Natural killer cell treated with Interleukin-12 subunit alpha and Interleukin-12 subunit beta and Interleukin-15 and Interleukin-18, amount 100 ng/mL, for 72 hours (primary cell): ENCODE measurements at places on chromosomes 12 and 14.

DNA sequence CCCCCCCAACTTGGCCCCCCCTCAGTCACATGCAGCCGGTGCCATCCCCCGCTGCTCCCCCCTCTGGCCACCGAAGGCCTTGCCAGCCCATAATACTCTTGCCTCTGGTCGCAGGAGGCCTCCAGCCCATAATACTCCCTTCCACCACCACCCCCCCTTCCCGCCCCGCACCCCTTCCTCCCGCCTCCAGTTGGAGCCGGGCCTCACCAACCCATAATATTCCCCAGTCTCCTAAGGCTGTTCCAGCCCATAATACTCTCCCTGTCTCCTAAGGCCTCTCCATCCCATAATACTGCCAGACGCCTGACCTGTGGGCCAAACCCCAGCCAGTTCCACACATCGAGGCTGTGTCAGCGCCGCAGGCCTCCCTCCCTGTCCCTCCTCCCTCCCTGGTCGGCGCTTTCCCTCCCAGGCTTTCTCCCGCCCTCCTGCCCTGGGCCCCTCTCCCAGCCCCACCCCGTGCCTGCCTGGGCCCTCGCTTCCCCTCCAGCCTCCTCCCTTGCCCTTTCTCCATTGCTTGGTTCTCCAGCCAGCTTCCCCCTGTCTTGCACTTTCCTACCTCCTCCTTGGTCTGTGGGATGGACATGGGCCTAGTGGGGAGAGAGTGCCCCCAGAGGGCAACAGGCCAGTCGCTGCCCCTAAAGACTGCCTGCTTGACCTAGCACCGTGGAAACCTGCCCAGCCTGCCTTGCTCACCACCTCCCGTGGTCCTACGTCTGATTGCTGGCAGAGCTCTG lies 6.8 kb upstream of the CHD4 start:
- H3K4me3 ChIP-seq: peak overlapping the region; percentile 30
- H3K27ac ChIP-seq: peak overlapping the region; percentile 72
- DNase-seq: no peak
- no peaks in the 10 kb centered on the region for H3K36me3 ChIP-seq
- peaks cover 38% of the 10 kb centered on the region for H3K4me1 ChIP-seq

DNA sequence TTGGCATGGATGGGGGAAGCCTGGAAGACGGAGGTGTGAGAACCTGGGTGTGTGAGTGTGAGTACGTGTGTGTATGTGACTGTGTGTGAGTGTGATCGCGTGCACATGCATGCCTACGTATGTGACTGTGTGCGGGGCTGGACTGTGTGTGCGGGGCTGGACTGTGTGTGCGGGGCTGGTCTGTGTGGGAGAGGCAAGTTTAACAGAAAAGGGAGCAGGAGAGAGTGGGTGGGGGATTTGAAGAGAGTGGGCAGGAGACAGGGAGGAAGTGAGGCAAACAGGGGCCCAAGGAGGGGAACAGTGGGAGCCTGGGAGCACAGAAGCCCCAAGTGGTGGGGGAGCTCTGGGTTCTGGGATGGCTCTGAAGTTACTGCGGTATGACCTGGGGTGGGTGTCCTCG lies 103.7 kb upstream of the LHX5 start:
- no peaks in the 10 kb centered on the region for H3K36me3 ChIP-seq
- no peaks in the 10 kb centered on the region for H3K4me1 ChIP-seq
- no peak overlapping the region for H3K27ac ChIP-seq
- peaks cover 21% of the 10 kb centered on the region for H3K27me3 ChIP-seq
- H3K4me3 ChIP-seq: no peak overlapping the region

DNA sequence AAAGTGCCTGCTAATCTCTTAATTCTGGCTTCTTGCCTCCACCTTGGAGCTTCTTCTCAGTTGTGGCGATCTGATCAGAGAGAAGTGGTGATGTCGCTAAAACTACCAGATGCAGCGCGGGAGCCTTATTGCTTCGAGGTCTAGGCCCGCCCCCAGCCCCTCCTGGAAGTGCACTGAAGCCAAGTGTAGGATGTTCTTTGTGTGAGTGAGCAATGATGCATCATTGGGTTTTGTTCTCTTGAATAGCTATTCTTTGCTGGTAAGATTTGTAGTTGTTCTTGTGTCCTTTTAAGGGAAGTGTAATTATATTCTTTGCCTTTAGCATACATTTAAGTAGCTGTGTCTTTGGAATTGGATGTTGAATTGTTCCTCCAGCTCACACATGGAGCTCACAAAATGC lies 35.8 kb downstream of the MTHFD1 start:
- no peak overlapping the region for H3K27ac ChIP-seq
- no peak overlapping the region for H3K4me3 ChIP-seq
- H3K4me1 ChIP-seq: peaks cover 12% of the 10 kb centered on the region

GRCh38 chr12:7101047-7101693 lies 7.8 kb downstream of the C1RL start:
- H3K27me3 ChIP-seq: no peaks in the 10 kb centered on the region
- H3K4me3 ChIP-seq: no peak overlapping the region
- no peak overlapping the region for H3K27ac ChIP-seq
- peaks cover 21% of the 10 kb centered on the region for H3K4me1 ChIP-seq
- H3K36me3 ChIP-seq: peaks cover 8% of the 10 kb centered on the region

DNA sequence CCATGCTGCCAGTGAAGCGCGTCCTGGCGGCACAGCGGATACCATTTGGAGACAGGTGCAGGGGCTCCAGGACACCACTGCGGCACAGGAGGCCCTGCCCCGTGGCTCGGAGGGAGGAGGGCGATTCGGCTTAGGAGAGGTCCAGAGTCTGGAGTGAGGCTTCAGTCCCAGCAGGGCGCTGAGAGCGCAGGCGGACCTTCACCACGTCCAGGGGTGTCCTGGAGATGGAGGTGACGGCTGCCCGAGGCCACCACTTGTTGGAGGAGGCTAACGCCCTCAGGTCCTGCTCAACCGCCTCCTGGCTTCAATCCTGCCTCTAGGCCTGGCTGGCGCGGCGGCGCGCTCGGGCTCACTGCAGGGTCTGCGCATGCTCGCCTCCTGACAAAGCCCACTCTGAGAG lies 45.7 kb downstream of the EIF2S3B start:
- H3K27me3 ChIP-seq: no peaks in the 10 kb centered on the region
- H3K4me3 ChIP-seq: no peak overlapping the region
- DNase-seq: no peak
- peaks cover 32% of the 10 kb centered on the region for H3K36me3 ChIP-seq
- H3K4me1 ChIP-seq: peaks cover 42% of the 10 kb centered on the region
- no peak overlapping the region for H3K27ac ChIP-seq

DNA sequence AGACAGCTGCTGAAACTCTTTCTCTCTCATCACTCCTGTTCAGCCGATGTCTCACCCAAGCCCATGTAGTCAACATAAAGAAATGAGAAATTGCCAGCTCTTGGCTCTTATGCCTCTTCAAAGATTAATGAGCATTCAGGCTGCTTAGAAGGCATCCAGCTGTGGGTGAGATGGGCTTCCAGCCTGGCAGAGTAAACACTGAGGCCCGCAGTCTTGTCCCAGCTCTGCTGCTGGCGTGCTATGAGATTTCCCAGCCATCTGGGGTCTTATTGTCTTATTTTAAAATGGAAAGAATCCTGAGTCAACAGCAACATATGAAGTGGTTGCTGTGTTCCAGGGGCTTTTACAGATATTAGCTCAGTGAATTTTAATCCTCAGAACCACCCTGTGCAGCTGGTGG lies 12.6 kb downstream of the RXYLT1 start:
- H3K27ac ChIP-seq: no peak overlapping the region
- H3K4me1 ChIP-seq: no peaks in the 10 kb centered on the region
- no peak overlapping the region for H3K4me3 ChIP-seq
- no peaks in the 10 kb centered on the region for H3K27me3 ChIP-seq

DNA sequence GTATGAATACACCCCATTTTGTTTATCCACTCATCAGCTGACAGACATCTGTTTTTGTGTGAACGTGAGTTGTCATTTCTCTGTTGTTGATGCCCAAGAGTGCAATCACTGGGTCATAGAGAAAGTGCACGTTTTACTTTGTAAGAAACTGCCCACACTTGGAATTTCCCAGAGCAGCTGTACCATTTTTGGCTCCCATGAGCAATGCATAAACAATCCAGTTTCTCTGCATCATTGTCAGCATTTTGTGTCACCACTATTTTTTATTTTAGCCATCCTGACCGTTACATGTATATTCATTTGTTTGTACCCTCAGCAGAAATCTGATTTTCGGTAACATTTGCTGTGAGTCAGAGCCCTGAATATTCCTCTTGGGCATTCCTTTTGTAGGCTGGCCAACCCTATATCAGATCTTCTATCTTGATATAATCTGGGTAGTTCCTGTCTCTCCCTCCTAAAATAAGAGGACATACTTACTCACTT lies 62.7 kb downstream of the RBM19 start:
- peaks cover 19% of the 10 kb centered on the region for H3K36me3 ChIP-seq
- peak; percentile 6 for DNase-seq

GRCh38 chr14:94056579-94057308 lies 24.3 kb downstream of the DDX24 start:
- peak; percentile 70 for DNase-seq
- peaks cover 34% of the 10 kb centered on the region for H3K36me3 ChIP-seq
- H3K27ac ChIP-seq: peak overlapping the region; percentile 32
- H3K4me1 ChIP-seq: peaks cover 46% of the 10 kb centered on the region
- no peaks in the 10 kb centered on the region for H3K27me3 ChIP-seq
- H3K4me3 ChIP-seq: peak overlapping the region; percentile 47

DNA sequence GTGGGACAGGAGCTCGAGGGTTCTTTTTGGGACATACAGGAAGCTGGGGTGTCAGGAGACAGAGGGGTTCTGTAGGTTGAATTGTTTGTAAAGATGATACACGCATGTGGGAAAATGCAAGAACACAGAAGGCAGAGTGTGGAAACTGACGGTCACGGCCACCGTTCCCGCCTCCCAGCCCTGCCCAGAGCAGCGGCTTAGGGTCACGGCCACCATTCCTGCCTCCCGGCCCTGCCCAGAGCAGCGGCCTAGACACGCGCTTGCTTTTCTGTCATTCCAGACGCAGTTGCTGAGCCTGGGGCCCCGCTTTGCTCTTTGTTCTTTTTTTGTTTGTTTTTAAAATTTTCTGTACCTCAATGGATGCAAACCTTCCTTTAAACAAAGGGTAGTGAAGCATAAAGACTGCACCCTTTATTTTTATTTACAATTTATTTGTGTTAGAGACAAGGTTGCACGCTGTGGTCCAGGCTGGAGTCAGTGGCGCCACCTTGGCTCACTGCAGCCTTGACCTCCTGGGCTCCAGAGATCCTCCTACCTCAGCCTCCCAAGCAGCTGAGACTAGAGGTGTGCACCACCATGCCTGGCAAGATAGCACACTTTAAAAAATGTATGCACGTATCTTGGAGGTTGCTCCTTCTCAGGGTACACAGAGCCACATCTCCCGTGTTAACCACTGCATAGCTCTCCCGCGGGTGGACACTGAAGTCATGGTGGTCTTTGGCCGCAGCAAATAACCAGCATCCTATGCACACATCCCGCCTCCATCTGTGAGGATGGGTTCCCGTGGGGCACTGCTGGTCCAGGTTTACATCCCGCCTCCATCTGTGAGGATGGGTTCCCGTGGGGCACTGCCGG lies 142.3 kb downstream of the ADGRD1 start:
- H3K4me3 ChIP-seq: no peak overlapping the region
- peaks cover 8% of the 10 kb centered on the region for H3K4me1 ChIP-seq
- H3K27me3 ChIP-seq: peaks cover 5% of the 10 kb centered on the region
- H3K36me3 ChIP-seq: no peaks in the 10 kb centered on the region

DNA sequence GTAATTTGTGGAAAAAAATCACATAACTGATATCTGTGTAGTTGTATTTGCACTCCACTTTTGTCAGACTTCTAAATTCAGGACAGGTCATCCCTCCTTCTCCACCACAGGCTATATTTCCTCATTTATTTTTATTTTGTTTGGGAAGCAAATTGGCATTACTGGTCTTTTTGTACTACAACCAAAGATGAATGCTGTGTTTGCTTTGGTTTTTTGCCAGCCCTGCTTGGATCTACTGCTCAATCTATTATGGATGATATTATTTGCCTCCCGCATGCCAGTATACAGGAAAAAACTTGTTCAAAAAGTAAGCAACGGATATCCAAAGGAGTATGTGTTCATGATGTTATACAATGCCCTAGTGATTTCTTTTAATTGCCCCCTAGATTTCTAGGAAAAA lies 948.8 kb downstream of the TRHDE start:
- no peaks in the 10 kb centered on the region for H3K4me1 ChIP-seq
- H3K36me3 ChIP-seq: no peaks in the 10 kb centered on the region
- no peak for DNase-seq
- H3K27ac ChIP-seq: no peak overlapping the region

- peaks cover 37% of the 10 kb centered on the region for H3K4me1 ChIP-seq
- H3K4me3 ChIP-seq: peak within 1 kb of the TSS; percentile 79
- H3K36me3 ChIP-seq: peaks cover 23% of the 10 kb centered on the region
- peaks cover 37% of the 10 kb centered on the region for H3K27me3 ChIP-seq
Measured at GRCh38 chr12:48999371-49000131, at the start of gene DDN. Gene DDN (minus strand): TSS chr12:48999375. CDS start chr12:48999287, 88 bp downstream.

DNA sequence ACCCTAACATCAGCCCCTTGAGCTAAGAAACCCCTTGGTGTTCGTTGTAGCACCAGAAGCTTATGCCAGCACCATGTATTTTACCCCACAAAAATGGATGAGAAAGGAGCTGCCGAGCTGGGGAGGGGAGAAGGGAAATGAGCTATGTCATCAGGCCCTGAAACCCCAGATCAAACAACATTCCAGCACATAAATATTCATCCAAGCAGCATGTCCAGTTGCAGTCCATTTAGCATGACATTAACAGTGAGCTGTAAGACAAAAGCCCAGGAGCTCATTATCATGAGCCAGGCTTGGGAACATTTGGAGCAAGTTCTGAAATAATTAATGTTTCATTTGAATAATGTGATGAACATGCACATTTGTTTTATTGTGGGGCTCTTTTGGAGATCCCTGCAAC lies 630.1 kb upstream of the TMEM132C start:
- H3K36me3 ChIP-seq: no peaks in the 10 kb centered on the region
- no peak overlapping the region for H3K4me3 ChIP-seq
- no peaks in the 10 kb centered on the region for H3K27me3 ChIP-seq
- H3K4me1 ChIP-seq: no peaks in the 10 kb centered on the region

GRCh38 chr14:32367516-32367915 lies 38.4 kb downstream of the AKAP6 start:
- no peak overlapping the region for H3K4me3 ChIP-seq
- H3K27ac ChIP-seq: no peak overlapping the region
- no peaks in the 10 kb centered on the region for H3K36me3 ChIP-seq
- DNase-seq: no peak
- H3K4me1 ChIP-seq: no peaks in the 10 kb centered on the region

DNA sequence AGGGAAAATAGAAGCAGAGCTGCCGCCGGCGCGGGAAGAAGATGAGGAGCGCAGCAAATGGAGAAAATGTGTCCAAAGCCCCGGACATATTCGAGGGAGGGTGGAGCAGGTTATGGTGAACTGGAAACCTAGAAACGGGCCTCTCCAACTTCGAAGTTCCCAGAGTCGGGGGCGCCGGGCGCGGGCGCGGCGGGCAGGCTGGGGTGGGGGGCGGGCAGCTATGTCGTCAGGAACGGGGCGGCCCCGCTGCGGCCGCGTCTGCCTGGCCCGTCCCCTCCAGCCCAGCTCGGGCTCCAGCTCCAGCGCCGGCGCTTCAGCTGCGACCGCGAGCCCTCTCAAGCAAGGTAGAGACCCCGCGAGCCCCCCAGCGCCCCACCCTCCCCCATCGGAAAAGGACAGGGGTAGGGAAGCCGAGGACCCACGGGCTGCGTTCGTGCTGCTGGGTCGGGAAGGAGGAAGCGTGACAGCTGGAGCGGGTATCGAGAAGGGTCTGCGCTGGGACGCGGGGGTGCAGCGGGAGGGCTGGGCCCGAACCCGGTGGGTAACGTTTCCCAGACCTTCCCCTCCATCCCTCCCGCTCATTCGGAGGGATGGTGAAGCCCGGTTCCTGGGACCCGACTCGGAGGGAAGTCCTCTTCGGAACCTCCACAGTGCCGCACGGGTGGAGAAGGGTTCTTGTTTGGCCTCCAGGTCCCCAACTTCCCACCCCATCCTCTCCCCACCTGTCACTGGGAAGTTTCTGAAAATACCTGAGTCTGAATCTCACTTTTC lies 1.0 kb downstream of the DGKA start:
- peaks cover 55% of the 10 kb centered on the region for H3K4me1 ChIP-seq
- H3K4me3 ChIP-seq: peak overlapping the region; percentile 95
- peak; percentile 64 for DNase-seq
- H3K27me3 ChIP-seq: no peaks in the 10 kb centered on the region
